ENCODE measurements at places on chromosomes 6 and 20.

GRCh38 chr6:68087399-68088133, 547.5 kb upstream of the ADGRB3 start:
- DNase-seq, result no peak

DNA sequence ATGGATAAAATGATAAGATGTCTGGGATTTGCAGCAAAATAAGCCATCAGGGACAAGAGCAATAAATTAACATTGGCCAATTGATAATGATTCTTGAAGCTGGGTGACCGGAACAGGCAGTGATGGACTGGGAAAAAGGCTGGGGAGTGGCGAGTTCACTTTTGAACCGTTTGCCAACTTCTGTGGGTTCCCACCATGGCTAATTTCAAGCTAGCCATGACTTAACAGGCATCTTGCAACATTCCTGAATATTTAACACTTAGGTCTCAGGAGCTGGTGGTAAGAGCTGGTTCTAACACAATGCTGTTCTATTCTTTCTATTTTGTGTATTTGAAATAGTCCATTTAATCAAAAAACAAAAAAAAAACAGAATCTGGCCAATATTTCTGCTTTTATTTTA, 37.6 kb upstream of the CD83 start:
- DNase-seq, result no peak

- DNase-seq, result no peak
These were observed 9.9 kb downstream of the BPIFA2 start for GRCh38 chr20:33177866-33178265.

DNA sequence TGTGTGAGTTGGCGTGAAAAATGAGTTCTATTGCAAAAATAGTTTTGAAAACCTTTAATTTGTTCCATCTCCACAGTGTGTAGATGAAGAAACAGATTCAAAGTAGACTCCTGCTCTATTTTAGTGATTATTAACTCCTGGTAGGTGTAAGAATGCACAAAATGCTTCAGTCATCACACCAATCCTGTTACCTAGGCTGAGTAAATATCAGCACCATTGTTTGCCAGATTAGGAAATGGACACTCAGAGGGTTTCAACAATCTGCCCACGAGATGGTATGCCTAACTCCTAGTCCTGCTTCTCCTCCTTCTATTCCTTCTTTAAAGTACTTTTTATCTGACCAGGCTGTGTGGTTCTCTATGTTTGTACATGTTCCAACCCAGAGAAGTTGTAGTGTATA, 108.9 kb upstream of the AHI1 start:
- DNase-seq, result no peak

DNA sequence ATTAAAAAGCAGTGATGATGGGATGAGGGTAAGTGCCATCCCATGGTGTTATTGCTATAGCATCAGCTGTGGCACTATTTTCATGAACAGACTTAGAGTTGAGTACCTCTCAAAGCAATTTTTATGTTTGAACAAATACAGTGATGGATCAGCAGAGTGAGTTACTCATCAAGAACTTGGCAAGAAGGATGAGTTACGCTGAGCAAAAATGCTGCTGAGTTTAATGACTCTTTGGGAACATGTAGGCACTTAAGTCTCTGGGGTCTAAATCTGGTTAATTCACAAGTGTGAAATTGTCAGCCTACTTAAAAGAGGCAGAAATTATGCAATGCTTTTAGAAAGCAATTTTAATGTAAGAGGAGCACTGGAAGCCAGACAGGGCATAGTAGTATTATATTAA, 78.5 kb upstream of the AHI1 start:
- DNase-seq, result no peak

GRCh38 chr6:63634630-63635029, 972 bp upstream of the PHF3 start:
- DNase-seq, result no peak

- DNase-seq, result no peak
These were observed 1.3 kb downstream of the SEC63 start for GRCh38 chr6:107956586-107957307.

DNA sequence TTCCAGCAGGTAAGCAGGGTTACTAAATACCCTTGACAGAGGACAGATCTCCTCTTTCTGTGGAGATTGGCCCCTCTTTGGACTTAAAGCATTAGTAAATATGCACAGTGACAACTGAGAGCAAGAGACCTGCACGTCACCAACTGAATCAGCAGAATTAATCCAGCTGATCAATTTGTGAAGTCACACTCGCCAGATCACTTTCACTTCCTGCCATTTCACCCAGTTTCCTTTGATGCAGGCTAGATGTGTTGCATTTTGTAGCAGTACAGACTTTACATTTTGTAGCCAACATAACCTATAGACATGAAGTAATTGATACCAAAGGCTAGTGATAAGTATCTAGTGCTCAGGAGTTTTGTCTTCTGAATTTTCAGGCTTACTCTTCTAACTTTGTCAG, 11.9 kb downstream of the SYNE1 start:
- DNase-seq, result no peak

- no peak for DNase-seq
These were observed 124.9 kb downstream of the KLHL32 start for GRCh38 chr6:97049253-97050011.

- DNase-seq, result no peak
These were observed 15.4 kb downstream of the FOXC1 start for GRCh38 chr6:1624851-1625781.

DNA sequence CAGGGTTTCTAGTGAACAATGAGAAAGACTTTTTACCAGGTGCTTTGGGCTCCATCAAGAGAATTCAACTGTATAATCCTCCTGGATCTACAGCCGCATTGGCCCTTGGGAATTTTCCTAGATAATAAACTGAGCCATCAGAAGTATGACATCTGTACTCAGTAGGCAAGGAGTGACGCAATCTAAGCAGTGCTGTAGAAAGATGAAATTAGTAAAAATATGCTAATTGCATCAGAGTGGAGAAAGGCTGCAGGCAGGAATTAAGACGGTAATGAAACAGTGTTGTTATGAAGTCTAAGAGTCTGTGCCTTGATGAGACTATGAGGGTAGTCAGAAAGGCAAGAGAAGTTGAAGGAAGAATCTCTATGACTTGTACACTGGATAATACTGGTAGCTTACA, 507.9 kb upstream of the SOX4 start:
- no peak for DNase-seq

DNA sequence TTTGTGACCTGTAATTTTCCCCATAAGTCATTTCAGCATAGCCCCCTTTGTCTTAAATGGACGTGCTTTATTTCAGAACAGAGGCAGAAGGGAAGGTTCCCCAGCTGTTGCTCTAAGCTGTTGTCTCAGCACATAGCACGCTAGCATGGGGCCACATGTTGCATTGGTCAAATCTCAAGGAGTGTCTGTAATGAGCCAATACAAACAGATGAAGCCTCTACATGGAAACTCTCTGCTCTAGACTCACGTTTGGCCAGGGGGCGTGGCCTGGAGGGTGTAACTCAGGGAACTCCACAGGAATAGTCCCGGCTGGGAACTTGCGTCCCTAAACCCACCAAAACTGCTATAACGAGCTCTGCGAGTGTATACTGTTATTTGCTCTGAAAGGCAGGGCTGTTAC, 35.2 kb upstream of the SLC22A2 start:
- DNase-seq, result no peak

- DNase-seq, result no peak
These were observed 668 bp downstream of the PKIB start for GRCh38 chr6:122610690-122611455.

DNA sequence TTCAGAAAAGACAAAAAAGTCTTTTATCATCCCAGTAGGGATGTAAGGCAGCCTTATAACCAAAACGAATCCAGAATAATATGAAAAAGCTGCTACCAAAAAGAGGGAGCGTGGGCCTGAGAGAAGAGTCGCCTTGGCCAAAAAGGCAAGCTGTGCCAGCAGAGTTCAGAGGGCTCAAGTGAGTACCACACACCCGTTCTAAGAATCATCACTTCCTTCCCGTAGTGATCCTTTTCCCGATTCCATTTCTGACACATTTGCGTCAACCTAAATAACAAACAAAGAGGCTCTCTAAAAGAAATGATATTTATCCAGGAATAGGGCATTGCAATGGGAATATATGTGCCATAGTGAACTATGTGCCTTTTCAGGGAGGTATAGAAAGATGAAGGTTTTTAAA, 3.8 kb upstream of the TMEM181 start:
- DNase-seq, result no peak

DNA sequence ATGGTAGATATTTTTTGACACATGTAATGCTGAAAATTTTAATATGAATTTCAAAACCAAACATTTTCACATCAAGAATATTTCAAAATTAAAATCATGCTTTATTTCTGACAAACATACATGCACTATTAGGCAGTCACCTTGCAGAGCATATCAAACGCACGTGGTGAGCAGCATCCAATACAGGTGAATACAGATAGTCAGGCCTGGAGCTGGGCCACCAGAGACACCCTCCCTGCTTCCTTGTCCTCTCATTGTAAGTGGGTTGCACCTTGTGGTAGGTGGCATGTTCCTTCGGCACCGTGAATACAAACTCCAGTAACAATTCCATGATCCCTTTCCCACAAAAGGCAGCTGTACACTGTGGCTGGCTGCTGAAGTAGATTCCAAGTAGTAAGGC, 8.9 kb downstream of the REV3L start:
- DNase-seq, result no peak

GRCh38 chr6:11386726-11387125, 150.8 kb upstream of the TMEM170B start:
- DNase-seq, result no peak

GRCh38 chr6:64146876-64147275, 511.3 kb downstream of the PHF3 start:
- DNase-seq, result no peak

- DNase-seq, result no peak
These were observed 41.1 kb downstream of the STX7 start for GRCh38 chr6:132471787-132472186.

DNA sequence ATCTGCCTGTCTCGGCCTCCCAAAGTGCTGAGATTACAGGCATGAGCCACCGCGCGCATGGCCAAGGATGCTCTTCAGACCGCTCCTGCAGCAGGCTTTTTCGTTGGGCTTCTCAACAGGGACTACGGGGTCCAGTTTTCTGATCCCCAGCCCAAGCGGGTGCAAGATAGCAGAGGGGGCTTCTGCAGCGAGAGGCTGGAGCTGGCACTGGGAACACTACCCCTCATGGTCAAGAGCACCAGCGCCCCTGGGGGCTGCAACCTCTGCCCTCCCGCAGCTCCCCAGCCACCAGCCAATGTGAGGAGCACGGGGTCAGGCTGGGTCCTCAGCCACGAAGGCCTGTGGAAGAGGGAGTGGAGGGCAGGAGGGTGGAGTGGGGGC, 6.0 kb downstream of the CTSZ start:
- no peak for DNase-seq

DNA sequence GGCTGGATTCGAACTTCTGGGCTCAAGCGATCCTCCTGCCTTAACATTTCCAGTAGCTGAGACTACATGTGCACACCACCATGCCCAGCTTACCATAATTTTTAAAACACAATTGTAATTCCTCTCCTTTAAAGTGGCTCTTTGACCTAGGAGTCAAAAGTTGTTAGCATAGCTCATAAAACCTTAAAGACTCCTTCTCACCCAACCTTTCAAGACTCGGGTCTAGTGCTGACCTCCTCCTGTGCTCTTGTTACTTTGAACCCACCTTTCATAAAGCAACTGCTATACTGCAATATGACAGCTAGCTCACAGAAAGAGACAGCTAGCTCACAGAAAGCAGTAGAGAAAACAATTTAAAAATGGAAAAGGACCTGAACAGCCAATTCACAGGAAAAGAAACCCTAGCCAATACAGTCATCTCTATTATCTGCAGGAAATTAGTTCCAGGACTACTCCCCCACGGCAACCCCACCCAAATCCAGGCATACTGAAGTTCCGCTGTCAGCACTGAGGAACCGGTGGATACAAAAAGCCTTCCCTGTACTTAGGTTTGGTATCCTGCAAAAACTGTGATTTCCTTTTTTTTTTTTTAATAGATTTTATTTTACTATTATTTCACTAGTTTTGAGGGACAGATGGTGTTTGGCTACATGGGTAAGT, 20.3 kb downstream of the SSR1 start:
- DNase-seq, result no peak

- DNase-seq, result no peak
These were observed 3.3 kb downstream of the TAB2 start for GRCh38 chr6:149320796-149321195.

DNA sequence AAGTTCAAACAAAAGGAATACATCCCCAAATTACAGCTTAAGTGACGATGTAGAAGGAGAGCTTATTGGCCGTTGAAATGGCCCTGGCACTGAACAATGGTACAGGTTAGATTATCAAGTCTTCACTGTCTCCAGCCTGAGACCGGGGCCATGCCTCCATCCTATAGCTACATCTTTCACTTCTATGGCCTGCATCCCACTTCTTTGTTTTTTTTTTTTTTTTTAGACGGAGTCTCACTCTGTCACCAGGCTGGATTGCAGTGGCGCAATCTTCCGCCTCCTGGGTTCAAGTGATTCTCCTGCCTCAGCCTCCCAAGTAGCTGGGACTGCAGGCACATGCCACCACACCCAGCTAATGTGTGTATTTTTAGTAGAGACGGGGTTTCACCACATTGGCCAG, 464.6 kb downstream of the CDH26 start:
- no peak for DNase-seq
